Kidney tubule cell (primary cell): ENCODE measurements at places on chromosomes 7 and 10.

DNA sequence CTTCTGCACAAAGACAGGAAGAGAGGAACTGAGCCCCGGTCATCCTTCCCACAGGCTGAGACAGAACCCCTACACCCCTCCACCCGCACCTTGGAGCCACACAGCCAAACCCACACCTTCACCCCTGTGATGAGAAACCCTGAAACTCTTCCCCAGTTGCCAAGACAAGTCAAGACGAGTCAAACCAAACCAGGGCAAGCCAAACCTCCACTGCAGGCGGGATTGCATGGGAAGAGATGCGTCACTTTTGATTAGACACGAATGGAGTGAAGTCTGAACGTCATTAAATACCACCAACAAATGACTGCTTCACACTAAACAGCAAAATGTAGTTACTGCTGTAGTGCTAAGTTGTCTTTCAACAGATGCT, 73.8 kb downstream of the PRPF18 start:
- DNase-seq = no peak

DNA sequence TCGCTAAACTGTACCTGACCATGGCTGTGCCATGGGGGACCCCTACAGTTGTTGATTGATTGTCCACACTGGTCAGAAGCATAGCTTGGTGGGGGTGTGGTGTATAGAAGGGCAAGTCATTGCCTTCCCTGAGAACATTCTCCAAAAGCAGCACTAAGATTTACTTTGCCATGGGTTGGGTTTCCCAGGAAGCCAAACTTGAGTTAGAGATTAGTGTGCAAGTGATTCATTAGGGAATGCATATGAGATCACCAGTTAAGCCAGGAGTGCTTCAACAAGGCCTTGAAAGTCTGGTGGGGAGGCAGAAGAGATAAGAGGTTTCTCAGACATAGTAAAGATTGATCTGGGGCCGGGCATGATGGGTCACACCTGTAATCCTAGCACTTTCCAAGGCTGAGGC, 21.4 kb upstream of the TPST1 start:
- peak; percentile 85 for DNase-seq

GRCh38 chr7:30310674-30311362, 26.4 kb downstream of the ZNRF2 start:
- DNase-seq = no peak

DNA sequence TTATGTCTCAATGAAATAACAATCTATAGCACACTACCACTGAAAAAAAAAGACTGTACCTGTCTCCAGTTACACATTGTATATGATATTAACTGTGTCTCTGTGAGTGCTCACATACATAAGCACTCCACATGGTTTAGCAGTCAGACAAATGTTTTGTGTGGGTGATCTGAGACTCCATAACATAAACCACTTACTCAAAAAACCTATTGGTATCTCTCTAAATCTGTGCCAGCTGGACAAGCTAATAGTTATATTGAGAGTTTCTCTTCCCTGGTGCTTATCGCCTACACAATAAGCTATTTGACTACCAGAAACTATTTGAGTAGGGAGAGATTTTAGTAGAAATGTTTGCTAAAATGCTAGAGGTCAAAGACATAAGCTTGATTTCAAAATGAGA, 190.1 kb upstream of the AGR3 start:
- DNase-seq = no peak

- peak; percentile 68 for DNase-seq
Observed at GRCh38 chr10:118950190-118950680, 79.3 kb upstream of the NANOS1 start.

- no peak for DNase-seq
Observed at GRCh38 chr10:123463698-123464097, 202.5 kb upstream of the GPR26 start.

DNA sequence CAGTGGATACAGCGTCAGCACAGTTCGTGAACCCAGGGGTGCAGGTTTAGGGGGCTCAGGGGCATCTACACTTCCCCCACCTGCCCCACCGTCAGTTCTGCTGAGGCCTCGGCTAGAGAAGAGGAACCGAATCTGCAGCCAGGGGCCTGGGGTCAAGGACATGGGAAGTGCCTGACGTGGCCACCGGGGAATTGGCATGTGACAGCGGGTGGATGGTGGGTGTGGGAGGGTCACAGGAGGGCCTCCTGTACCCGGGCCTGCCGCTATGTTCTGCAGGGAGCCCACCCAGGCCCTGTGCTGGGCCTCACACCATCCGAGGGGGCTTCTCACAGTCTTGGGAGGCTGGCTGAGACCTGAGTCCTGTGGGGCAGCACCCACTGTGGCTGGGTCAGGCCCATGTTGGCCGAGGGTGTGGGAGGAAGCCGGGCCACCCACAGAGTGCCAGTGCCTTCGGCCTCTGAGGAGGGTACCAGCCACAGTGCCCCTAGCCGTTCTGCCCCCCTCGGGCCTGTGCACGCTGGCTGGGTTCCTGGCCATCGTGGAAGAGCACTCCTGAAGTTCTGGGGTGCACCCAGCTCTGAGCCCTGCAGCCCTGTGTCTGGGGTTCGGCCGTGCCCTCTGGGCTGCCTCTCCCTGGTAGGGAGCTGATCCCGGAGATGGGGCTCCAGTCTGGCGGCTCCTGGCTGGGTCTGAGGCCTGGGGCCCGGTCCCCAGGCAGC, 5.9 kb downstream of the TTYH3 start:
- DNase-seq = no peak

- DNase-seq = peak; percentile 53
Observed at GRCh38 chr7:152759949-152760853, 649 bp downstream of the ACTR3B start.

DNA sequence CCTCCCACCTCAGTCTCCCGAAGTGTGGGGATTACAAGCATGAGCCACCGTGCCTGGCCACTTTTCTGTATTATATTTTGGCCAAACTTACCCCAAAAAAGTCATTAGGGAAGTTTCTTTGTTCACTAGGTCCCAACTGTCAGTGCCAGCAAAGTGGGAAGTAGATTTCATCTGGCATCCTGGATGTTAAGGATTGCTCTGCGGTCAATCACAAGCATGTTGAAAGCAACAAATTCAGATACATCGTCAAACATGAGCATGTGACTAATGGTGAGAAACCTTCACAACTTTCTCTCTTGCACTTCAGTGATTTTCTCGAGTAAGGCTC, 14.3 kb upstream of the LRRC17 start:
- no peak for DNase-seq

- DNase-seq = no peak
Observed at GRCh38 chr10:15821046-15821683, 39.1 kb downstream of the MINDY3 start.

- peak; percentile 60 for DNase-seq
Observed at GRCh38 chr10:69446229-69446628, 5.0 kb upstream of the TSPAN15 start.
